IMR-90 (cell line): ENCODE measurements at places on chromosomes 4 and X. TPM values are rescaled to one million over a fixed set of nuclear protein-coding genes. Genes with fewer than 3 reads are reported as not detected.

- H3K4me1 ChIP-seq: peaks cover 5% of the 10 kb centered on the region
- H3K4me3 ChIP-seq: no peak overlapping the region
These were observed 77.4 kb upstream of the AGA start for GRCh38 chr4:177519481-177520260.

- peaks cover 5% of the 10 kb centered on the region for H3K27me3 ChIP-seq
- H3K4me3 ChIP-seq: no peak overlapping the region
- no peak overlapping the region for H3K27ac ChIP-seq
- H3K36me3 ChIP-seq: no peaks in the 10 kb centered on the region
- H3K4me1 ChIP-seq: no peaks in the 10 kb centered on the region
These were observed 140.2 kb upstream of the KLF3 start for GRCh38 chr4:38523524-38524448.

DNA sequence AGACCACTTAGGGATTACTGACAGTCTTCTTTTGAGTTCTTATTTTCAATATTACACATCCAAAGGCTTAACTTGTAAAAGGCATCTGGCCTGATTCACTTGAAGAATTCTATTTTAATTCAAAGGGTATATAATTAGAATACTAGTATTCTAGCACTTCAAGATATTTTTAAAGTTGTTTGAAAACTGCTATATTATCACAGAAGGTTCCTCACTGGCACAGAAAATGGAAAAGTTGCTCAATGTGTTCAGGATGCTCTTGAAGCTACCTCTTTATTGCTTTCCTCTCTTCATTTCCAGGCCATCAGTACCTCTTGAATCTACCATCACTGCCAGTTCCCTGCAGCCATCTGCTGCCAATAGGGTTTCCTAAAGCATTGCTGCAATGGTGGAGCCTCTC is 271.4 kb downstream of the KCNIP4 start:
- no peak overlapping the region for H3K4me3 ChIP-seq
- H3K27me3 ChIP-seq: no peaks in the 10 kb centered on the region
- H3K27ac ChIP-seq: no peak overlapping the region
- no peaks in the 10 kb centered on the region for H3K4me1 ChIP-seq

DNA sequence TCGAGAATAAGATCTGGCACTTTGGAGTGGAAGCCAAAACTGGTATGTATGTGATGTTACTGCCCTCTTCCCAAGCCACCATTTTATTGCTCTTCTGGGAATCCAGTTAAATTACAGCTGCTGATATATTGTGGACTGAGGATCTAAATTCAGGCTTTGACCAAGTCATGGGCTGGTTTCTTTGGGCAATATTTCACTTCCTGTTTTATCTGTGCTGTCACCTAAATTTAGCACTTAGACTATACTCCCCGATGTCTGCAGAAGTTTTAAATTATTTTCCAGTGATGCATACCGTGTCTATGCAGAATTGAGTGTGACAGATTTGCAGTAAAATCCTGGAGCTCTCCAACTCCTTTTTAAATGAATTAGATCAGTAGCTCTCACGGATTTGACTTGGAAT is 100.0 kb downstream of the TEX13A start:
- DNase-seq: no peak
- no peak overlapping the region for H3K27ac ChIP-seq
- no peaks in the 10 kb centered on the region for H3K36me3 ChIP-seq
- peaks cover 1% of the 10 kb centered on the region for H3K27me3 ChIP-seq

- no peaks in the 10 kb centered on the region for H3K27me3 ChIP-seq
- H3K36me3 ChIP-seq: no peaks in the 10 kb centered on the region
- H3K4me3 ChIP-seq: no peak overlapping the region
- peak; percentile 13 for DNase-seq
These were observed 223.4 kb upstream of the PRPS2 start for GRCh38 chrX:12567857-12568256.

DNA sequence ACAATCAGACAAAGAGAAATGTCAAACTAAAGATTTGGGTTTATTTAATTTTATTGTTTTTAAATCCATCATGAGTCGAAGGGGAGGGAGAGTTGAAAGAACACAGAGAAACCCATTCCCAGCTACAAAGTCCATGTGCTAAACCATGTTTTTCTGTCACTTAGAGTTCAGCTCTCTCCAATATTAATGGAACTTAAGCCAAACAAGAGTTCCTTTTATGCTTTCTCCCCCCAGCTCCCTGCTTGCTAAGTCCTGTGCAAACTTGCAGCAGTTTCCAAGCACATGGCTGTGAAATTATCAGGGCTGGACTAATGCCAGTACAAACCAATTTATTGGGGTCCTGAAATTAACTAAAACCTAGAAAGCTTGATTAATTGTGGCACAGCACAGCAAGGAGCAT is 9.7 kb upstream of the CHRDL1 start:
- DNase-seq: no peak
- no peaks in the 10 kb centered on the region for H3K36me3 ChIP-seq
- peaks cover 16% of the 10 kb centered on the region for H3K27me3 ChIP-seq
- H3K4me1 ChIP-seq: no peaks in the 10 kb centered on the region
- no peak overlapping the region for H3K4me3 ChIP-seq

DNA sequence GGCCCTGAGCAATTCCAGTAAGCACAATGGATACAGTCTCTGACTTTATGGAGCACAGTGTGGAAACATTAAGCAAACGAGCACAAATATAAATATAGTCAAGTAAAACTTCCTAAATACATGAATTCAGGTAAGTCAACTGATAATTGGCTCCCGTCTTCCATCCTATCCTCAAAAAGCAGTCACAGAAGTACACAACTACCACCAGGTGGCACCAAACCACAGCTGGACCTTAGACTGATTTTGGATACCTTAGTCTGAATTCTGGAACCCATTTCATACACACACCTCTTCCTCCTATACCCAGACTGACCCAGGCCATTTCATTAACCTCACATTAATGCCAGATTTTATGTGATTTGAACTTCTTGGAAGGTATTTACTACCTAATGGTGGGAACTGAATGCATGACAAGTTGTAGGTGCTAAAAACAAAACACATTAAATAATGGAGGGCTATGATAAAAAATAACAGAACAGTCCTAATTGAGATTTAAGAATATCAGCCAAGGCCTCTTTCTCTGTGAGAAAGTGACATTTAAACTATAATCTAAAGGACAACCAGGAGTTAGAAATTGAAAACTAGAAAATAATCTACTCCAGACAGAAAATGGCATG is 77.5 kb downstream of the ELF2 start:
- H3K4me1 ChIP-seq: no peaks in the 10 kb centered on the region
- H3K27me3 ChIP-seq: no peaks in the 10 kb centered on the region
- H3K4me3 ChIP-seq: no peak overlapping the region
- peaks cover 2% of the 10 kb centered on the region for H3K36me3 ChIP-seq

Gene PABPC4L
- 0.72 and 1.1 TPM in 2 replicates for total RNA-seq

Gene ITM2A
- not detected in 2 replicates for total RNA-seq

Gene ZNF718
- total RNA-seq: 1.8 and 2.2 TPM in 2 replicates
